ENCODE measurements at places on chromosomes 7 and 10.

DNA sequence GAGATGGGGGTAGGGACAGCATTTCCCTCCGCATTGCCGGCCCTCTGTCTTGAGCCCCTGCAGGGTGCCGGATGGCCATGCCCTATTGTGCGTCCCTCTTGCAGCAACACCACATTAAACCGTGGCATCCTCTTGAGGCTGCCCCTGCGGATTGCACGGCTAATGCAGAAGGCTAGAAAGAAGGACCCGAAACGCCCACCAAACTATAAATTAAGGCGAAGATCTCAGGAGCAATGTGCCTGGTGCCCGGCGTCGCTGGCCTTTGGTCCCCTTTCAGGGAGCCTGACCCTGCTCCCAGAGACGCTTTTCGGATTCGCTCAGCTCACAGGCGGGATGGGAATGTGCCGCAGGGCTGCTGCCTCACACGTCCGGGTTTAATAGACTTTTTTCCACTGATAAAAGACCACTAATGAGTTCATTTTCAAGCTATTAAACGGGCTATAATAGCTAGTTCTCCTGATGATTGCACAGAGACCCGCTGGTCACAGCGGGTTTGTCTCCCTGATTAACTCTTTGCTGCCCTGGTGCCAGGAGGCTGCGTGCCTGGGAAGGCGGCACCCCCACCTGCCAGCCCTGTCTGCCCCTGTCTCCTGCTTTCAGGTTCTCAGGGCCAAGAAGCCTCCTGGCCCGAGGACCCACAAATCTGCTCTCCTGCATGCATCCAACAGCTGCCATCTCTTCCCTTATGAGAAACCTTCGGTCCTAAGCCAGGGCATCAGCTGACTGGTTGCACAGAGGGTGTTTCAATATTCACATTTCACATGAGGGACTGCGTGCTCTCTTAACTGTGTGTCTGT lies 128.3 kb downstream of the ADARB2 start:
- no peak for DNase-seq

GRCh38 chr10:65342245-65342644 lies 1583.6 kb upstream of the LRRTM3 start:
- DNase-seq, result no peak

DNA sequence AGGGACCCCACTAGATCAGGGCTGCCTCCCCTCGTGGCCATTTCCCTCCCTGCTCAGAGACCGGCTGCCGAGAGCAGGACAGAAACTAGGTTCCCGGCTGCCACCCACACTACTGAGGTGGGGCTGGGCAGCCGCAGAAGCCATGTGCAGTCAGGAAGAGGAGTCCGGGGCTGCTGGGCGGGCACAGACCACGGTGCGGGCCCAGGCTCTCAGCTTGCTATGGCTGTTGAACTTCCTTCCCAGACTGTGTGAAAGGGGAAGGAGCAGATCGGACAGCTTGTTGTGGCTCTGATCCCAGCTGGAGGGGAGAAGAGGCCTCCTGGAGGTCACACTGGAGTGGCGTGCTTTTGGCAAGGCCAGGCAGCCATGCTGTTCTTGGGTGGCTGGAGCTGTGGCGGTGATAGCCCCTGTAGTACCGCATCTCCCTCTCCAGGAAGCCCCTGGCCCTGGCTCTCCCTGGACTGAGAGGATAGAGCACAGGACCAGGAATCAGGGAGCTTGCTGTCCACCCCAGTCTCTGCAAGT lies 56.8 kb downstream of the HK1 start:
- no peak for DNase-seq

DNA sequence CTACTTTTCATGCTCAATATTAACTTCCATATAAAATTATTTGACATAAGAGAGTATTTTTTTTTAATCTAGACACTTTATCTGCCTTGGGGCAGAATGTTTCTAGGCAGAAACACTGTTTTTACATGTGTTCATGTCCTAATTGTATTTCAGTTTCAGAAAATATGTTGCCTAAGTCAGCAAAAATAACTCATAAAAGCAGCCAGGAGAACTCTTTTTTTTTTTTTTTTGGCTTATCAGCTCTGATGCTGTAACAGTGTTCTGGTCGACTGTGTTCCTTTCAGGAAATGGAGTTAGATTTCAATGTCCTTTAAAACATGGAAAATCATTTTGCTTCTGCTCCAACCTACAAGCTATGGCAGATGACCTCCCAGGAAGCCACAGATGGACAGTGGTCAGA lies 63.2 kb upstream of the OPALIN start:
- DNase-seq, result no peak

DNA sequence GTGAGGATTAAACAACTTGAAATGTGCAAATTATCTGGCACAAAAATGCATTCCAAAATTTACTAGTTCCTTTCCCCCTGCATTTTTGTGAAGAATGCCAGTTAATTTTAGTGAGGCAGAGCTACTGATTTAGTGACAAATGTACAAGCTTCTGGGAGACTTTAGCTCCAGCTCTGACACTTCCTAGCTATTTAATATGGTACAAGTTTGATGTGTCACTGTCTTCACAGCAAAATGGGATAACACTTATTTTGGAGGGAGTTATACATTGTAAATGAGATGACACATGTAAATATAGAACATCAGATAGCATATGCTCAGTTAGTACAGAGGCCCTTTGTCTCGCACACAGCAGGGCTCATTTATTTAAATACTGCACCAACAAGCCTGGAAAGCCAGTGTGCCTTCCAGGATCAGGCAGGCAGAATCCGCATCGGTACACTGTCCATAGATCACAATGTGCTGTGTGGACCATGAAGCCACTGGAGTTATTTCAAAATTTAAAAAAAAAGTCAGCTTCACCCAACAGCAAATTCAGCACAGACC lies 48.7 kb downstream of the ELMO1 start:
- no peak for DNase-seq

DNA sequence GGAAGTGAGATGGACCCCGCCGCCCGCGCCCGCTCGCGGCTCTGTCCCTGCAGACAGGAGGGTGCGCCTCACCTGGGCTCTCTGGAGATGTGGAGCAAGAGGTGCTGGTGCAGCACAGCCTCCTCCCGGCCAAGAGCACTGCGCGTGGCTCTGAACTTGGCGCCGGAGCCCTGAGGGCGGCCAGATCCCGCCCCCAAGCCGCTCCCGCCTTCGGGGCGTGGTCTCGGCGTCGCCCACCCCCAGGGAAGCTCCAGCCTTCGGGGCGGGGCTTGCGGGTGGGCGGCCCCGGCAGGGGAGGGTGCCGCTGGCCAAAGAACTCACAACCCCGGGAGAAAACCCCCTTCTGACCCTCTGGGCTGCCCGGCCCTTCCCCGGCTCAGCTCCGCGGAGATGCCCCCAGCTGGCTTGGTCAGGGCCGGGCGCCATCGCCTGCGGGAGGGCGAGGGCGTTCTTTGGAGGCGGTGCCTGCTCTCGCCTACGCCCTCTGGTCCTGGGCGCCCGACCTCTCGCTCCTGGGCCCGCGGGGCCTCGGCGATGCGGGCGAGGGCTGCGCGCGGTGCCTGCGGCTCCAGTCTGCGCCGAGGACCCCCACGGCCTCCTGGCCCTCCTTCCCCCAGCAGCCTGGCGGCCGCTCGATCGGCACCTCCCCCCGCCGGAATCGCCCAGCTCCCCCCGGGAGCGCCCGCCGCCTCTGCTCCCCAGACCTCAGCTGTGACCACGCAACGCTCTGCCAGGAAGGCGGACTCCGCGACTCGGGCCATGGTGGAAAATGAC lies at the start of gene ZNF488:
Gene ZNF488 (minus strand): TSS at position 146 of the 774 bp plus-strand sequence. CDS start 15,464 bp downstream, outside the sequence.
- peak; percentile 62 for DNase-seq

DNA sequence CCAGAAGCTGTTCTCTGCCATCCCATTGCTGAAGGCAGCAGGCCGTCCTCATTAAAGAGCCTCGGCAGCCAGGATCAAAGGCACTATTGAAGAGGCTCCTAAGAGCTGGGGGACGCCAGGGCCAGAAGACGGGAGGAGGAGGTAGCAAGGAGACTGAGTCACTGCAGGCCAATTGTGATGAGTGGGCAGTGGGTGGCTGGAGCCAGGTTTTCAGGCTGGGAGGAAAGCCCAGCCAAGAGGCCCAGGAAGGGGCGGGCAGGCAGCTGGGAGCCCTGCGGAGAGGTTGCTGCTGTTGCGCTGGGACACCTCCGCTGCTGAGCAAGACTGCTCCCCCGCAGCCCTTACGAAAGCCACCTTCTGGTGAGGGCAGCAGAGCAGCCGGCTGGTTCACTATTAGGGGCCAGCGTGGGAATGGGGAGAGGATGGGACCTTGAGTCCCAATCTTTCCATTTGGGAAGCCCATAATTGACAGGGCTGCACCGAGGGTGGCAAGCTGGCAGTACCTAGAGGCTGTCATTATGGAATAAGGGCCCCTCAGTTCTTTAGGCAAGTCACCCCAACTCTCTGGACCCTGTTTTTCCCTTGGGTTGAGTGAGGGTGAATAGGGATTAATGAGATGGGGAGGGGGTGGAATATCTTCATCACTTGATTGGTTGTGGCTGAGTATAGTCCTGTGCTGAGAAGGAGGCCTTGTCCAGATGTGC lies 48.4 kb downstream of the UNC5B start:
- no peak for DNase-seq

DNA sequence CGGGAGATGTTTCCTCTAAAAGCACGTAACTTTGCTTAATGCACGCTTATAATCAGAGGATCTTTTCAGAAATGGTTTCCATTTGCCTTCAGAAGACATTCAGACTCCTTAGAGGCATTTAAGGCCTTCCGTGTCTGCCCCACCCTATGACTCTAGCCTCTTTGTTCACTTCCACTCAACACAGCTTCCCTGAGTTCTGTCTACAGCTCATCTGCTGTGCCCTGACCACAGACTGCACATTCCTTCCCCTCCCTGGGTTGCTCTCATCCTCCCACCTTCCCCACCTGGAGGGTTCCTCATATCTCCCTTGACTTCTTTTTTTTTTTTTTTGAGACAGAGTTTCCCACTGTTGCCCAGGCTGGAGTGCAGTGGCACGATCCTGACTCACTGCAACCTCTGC lies 16.6 kb downstream of the FBH1 start:
- no peak for DNase-seq

DNA sequence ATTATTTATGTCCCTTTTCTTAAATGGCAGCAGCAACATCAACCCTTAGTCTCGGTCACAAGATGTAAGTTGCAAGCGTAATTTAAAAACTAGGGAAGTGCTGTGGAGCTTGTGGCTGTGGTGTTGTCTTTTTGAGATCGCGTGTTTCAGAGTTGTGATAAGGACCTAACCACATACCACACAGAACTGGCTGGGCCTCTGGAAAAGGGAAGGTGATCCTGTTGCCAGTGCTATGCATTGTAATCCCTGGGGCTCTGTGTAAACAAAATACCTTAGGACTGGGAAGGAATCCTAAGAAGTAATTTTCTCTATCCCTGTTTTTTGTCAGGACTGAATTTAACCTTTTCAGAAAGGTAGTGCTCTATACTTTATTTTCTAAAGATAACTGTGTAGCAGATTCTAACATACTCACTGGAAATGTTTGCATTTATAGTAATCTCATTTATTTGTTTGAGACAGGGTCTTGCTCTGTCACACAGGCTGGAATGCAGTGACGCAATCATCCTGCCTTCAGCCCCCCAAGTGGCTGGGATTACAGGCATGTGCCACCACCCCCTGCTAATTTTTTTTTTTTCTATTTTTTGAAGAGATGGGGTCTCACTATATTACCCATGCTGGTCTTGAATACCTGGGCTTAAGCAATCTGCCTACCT lies 60.4 kb downstream of the INPP5F start:
- no peak for DNase-seq

DNA sequence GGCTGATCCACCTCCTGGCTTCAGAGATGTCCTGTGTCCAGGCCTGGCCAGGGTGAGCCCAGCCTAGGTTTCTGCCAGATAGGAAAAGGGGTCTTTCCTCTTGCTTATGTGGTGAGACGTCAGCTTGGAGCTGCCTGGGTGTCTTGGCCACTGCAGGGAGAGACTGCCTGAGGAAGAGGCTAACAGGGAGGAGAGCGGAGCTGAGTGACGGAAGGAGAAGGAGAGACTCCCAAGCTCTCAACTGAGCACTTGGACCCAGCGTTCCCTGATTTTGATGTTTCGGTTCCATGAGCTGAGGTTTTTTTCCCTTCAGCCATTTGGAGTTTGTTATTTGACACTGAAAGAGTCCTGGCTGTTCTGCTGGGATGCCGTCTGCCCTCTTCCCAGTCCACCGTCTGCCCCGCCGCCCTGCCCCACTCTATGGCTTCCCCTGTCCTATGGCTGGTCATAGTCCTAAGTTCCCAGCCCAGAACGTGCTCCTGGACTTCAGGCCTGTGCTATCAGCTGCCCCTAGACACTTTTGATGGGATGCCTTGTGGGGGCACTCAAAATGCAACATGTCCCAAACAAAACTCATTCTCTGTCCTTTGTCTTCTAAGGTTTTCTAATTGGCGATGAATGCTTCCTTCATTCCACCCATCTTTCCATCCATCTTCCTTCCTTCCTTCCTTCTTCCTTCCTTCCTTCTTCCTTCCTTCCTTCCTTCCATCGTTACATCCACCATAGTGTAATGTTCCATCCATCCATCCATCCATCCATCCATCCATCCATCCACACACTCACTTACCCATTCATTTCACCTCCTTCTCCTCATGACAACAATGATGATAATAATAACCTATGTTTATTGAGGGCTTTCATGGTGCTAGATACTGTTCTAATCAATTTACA lies 20.3 kb upstream of the PCBD1 start:
- no peak for DNase-seq

DNA sequence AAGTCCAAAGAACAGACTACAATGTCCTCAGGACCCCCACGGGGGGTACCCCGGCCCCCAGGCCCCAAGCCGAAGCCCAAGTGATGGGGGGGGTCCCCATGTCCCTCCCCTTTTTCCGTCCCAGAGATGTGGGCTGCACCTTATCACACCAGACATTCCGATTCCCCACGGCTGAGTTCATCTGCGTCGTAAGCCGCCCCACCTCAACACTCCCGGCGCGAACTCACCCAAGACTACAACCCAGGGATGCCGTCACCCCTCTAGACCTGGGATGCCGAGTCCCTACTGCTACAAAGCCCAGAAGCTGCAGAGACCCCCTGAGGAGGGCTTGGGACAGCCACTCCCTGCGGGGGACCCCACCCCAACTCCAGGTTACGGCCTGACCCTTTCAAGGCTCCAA lies 14.5 kb downstream of the PDGFA start:
- no peak for DNase-seq

DNA sequence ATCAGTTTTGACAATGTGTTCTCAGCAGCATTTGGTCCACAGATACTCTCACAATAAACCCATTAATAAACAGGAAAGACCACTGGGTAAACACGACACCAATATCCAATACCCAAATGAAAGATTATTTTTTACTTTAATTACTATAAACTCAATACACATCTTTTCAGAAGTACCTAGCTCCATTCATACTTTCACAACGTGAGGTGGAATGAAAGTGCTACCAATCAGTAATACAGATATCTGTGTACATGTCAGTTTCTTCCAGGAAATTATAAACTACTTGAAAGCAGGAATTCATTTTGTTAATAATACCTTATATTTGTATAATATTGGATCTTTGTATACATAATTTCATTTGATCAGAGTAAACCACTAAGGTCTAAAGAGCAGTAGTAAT lies 11.9 kb downstream of the CDK6 start:
- no peak for DNase-seq

Data from GM18507 (cell line).